ENCODE measurements at places on chromosomes 2 and 18.

- no peak for DNase-seq
These were observed 21.0 kb downstream of the AGAP1 start for GRCh38 chr2:235514627-235515363.

DNA sequence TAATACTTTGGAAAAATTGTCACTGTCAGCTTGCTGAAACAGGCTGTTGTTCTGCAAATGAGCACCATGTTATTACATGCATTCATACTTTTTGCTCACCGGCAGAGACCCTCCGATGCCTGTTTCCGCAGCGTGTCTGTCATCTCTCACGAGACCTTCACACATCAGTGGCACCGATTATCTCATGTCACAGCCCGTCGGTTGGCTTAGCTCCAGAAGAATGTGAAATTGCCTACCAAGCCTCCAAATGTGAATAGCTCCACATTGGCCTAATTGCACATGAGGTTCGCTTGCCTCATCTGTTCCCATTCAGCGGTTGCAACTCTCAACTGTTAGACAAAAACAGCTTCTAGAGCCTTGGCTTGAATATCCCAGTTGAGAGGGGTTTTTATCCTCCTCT, 233.0 kb downstream of the ACTR3 start:
- DNase-seq, result no peak

DNA sequence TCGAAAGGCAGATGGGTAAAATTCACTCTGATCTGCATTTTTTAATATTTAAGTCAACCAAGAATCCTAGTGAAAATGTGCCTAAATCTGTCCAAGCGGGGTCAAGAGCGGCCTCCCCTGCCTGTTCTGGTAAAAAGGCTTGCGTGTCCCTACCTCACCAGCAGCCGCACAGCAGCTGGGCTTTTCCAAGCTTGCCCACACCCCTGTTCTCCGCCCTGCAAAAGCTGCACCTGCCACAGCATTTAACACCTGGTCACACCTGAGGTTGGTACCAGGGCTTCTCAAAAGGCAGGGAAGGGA, 25.8 kb upstream of the TMEM182 start:
- peak; percentile 7 for DNase-seq

GRCh38 chr2:112706170-112706664, 14.6 kb upstream of the NT5DC4 start:
- peak; percentile 90 for DNase-seq

DNA sequence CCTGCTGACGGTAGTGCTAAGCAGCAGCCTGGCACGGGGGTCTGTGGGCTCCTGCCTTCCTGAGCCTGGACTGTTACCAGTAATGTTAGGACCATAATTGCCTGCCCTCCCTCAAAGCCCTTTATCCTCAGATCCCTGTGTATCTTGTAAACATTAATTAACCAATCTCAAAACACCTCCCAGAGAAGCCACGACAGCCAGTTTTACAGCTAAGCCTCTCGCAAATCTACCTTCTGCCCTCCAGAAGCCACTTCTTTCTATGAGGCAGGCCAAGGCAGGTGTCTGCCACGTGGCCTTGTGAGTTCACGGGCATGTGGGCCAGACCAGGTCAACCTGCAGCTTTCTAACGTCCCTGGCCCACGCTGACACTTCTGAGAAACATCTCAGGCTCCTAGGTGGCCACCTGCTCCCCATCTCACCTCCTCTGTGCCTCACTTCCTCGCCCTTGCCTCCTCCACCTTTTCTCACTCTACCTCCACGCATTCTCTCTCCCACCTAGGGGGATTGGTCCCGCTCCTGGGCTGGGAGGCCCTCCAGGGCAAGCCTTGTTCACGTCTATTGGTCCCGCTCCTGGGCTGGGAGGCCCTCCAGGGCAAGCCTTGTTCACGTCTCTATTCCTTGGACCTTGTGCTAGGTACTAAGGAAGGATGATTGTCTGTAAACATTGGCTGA, 64.3 kb downstream of the EDAR start:
- DNase-seq, result no peak

DNA sequence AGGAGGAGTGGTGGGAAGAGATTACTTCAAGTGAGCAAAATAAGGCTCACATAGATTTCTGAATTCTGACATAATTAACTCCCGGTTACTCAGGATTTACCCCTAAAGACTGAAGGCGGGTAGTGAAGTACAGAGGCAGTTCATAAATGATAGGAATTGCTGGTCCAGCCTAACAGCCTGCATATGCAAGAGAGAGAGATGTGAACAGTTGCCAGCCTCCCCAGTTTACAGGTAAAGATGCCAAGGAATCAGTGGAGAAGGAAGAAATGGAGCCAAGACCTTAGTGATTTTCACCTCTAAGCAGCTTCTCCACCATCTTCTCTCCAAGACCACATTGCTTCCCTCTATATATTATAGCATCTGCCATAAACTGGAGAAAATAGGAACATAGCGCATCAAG, 91.8 kb upstream of the THUMPD2 start:
- no peak for DNase-seq

DNA sequence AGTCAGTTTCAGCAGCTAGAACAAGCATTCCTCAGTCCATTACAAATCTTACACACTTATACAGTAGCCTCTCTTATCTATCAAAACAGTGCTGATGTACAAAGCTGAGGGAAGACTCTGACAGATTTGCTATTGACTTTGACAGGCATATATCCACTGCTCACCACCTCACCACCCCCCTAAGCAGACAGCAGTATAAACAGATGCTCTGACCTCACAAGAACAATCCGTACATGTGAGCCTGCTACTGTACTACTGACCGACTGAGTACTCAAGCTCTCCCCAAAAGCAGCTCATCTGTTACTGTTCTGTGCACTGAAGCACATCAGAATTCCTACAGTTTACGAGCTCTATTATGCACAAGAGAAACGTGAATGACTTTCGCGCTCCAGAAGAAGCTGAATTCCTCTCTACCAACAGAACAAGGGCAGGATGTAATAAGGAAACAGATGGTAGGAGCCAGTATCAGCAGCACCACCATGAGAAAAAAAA, 95.6 kb upstream of the PDE1A start:
- no peak for DNase-seq

DNA sequence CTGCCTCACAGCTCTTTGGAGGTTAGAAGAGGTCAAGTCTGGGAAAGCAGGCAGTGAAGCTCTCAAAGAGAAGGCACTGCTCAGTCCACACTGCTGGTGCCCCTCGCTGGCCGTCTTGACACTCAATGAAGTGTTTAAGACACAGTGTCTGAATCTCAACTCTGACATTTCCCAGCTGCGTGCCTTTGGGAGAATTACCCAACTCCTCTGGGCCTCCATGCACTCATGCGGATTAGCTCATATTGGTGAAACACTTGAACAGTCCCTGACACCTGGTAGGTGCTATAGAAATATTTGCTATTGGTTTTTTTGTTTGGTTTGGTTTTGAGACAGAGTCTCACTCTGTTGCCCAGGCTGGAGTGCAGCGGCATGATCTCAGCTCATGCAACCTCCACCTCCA, 281.0 kb downstream of the SRBD1 start:
- no peak for DNase-seq

DNA sequence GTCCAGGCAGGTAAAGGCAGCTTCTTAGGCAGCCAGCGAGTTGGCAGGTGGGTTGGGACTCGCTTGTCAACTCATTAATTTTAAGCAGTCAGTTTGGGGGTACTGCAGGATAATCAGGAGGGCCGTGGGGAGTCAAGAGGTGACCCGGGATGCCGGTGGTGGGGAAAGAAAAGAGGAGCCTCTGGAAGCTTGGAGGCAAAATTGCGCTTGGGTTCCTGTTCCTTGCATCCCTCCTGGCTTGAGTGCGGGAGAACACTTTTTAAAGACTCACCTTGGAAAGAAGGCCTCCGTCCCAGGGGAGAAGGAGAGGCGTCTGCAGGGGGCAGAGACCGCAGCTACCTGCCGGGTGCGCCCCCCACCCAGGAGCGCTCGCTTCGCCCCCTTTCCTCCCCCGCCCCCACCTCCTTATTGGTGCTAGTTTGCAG, at the start of gene KCNJ3:
TSS of gene KCNJ3 (plus strand) at position 400 of the 425 bp plus-strand sequence. CDS start 81 bp downstream, outside the sequence.
- DNase-seq, result no peak

GRCh38 chr2:16208921-16209320, 268.6 kb downstream of the MYCN start:
- DNase-seq, result no peak

DNA sequence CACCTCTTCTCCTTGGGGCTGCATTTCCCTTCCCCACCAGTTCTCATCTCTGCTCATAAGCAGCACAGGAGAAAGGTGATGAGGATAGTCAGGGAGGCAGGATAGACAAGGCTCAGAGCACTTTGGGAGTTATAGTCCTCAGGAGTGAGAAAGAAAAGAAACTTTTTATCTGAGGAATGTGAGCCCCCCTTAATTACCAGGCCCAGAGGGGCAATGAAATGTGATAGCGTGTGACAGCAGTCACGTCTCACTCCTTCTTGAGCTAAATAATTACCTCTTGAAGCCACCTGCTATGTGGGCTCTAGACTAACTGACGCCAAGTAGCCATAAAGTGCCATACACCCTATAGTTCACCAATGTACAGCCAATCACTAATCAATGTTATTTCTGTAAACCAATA, 105.8 kb downstream of the SPP2 start:
- DNase-seq, result no peak

DNA sequence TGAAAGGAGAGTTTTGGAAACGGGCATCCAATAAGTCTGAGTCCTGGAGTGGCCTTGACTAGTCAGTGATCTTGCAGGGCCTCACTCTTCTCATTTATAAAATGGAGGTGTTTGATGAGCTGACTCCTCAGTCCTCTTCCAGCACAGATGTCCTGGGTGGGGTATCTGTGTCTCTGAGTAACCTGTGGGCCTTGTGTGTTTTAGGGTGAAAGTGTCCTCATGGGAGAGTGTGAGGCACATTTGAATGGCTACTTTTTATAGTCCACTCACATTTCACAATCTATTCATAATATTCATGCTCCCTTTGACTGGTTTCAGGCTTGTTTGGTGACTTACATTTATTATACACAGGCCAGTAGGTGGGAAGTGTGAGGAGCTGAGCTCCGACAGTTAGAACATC, 106.4 kb upstream of the CELF4 start:
- DNase-seq, result no peak

GRCh38 chr18:70148039-70148938, 57.2 kb downstream of the RTTN start:
- no peak for DNase-seq

- peak; percentile 2 for DNase-seq
These were observed 157.8 kb downstream of the CYRIA start for GRCh38 chr2:16507655-16508489.

GRCh38 chr2:240881913-240882312, 13.3 kb downstream of the AGXT start:
- no peak for DNase-seq

- peak; percentile 31 for DNase-seq
These were observed 749 bp downstream of the STK25 start for GRCh38 chr2:241507430-241508239.

- DNase-seq, result no peak
These were observed 13.8 kb downstream of the DPYSL5 start for GRCh38 chr2:26861610-26862224.

DNA sequence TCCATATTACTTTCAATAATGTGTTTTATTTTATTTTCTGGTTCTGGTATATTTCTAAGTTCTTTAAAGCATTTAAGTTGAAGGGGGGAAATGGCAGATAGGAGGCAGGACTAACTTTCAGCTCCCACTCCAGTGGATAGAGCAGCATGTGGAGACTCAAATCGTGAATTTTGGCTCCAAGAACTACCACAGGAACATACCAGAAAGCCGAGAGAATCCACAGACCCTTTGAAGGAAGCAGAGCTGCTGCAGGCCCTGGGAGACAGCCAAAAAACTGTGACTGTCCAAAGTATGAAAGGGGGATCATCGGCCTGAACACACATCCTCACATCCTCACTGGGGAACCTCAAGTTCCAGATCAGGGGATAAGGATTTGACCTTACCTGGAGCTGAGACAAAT, 207.6 kb upstream of the VWC2L start:
- DNase-seq, result no peak
